ENCODE measurements at places on chromosomes 12 and 14.

DNA sequence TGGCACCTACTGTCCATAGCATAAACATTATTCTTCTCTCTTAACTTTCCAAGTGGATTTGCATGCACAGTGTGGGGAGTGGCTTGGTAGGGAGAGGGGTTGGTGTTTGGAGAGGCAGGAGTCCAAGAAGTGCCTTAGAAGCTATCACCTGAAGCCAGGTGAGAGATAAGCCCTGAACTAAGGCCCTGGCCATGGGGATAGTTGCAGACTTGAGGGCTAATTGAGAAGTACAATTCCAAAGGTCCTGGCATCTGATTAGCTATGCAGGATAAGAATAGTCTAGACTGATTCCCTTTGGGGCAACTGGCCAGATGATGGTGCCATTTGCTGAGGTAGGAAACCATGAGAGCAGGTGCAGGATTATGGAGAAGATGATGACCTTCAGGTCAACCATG lies 2.0 kb upstream of the PCK2 start:
- no peak for DNase-seq

GRCh38 chr12:122646517-122647217 lies 56.5 kb downstream of the HCAR2 start:
- peak; percentile 1 for DNase-seq

DNA sequence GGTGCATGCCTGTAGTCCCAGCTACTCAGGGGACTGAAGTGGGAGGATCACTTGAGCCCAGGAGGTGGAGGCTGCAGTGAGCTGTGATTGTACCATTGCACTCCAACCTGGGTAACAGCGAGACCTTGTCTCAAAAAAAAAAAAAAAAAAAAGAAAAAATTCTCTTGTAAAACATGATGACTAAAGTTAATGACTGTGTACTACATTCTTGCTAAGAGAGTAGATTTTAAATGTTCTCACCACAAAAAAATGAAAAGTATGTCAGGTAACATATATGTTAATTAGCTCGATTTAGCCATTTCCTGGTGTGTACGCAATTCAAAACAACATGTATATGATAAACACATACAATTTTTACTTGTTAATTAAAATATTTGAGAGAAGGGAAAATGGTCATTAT lies 480.7 kb upstream of the RGS6 start:
- DNase-seq: no peak

DNA sequence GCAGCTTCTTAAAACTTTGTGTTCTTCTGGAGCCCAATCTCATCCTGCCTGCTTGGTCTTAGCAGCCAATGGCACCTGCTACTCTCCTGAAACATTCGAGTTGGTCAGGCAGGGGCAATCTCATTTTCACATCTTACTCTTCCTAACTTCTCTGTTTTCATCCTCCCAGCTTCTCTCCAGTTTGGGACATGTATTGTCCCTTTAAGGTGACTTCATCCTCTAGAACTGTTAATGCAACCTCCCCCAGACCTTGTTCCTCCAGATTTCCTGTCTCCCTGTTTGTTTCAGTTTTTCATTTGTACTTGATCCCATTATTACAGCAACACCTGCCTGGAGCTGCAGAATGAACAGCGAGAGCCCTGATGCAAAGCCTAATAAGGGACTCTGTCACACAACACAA lies 31.3 kb downstream of the SERPINA11 start:
- DNase-seq: no peak

- no peak for DNase-seq
Measured at GRCh38 chr12:81222846-81223592, 145.1 kb downstream of the ACSS3 start.

DNA sequence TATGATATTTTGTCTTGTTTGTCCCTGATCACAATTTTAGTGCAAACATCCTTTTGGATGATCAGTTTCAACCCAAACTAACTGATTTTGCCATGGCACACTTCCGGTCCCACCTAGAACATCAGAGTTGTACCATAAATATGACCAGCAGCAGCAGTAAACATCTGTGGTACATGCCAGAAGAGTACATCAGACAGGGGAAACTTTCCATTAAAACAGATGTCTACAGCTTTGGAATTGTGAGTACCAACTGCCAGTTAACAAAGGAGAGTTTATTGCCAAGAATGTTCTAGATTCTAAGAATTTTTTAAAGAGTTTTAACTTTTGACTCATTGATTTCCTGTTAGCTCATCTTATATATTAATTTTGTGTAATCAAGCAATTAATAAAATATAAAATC lies 55.4 kb downstream of the IRAK3 start:
- DNase-seq: no peak

DNA sequence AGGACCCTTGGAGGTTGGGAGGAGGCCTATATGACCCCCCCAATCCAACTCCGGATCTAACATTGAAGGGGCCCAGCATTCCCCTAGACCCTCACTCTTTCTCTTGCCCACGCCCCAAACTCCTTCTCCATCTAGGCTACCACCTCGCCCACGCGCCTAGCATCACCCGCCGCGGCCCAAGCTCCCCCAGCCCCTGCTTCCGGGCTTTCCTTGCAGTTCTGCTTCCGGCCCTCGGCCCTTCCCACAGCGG lies 445 bp downstream of the CERS5 start:
- peak; percentile 49 for DNase-seq

DNA sequence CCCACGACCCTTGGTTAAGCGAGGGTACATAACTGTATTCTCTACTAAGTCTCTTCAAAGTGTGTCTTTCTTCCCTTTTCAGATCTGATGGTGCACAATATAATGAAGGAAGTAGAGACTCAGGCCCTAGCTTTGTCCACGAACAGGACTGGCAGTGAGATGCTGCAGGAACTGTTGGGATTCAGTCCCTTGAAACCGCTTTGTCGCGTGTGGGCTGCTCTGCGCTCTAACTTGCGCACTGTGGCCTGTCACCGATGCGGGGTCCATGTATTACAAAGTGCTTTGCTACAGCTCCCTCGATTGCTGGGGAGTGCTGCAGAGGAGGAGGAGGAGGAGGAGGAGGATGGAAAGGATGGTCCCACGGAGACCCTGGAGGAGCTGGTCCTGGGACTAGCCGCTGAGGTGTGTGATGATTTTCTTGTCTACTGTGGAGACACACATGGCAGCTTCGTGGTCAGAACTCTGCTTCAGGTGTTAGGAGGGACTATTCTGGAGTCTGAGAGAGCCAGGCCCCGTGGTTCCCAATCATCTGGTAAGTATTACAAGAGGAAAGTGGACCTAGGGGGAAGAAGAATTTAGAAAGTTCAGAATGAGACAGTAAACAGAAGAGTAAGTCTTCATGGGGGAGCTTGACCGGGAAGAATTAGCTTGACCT lies 803 bp downstream of the NOP9 start:
- DNase-seq: no peak

DNA sequence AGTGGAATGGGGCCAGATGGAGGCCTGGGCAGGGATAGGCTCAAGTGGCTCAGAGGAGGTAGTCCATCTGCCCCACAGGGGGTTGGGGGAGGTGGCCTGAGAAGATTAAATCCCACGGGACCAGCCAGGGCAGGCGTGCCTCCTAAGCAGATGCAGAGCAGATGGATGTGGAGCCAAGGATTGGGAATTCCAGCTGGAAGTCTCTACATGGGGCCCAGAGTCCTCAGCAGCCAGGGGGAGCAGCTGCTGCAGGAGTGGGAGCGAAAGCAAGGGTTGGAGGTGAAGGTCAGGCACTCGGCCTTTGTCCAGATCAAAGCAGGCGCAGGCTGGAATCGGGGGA lies 42.4 kb upstream of the VRK1 start:
- no peak for DNase-seq

DNA sequence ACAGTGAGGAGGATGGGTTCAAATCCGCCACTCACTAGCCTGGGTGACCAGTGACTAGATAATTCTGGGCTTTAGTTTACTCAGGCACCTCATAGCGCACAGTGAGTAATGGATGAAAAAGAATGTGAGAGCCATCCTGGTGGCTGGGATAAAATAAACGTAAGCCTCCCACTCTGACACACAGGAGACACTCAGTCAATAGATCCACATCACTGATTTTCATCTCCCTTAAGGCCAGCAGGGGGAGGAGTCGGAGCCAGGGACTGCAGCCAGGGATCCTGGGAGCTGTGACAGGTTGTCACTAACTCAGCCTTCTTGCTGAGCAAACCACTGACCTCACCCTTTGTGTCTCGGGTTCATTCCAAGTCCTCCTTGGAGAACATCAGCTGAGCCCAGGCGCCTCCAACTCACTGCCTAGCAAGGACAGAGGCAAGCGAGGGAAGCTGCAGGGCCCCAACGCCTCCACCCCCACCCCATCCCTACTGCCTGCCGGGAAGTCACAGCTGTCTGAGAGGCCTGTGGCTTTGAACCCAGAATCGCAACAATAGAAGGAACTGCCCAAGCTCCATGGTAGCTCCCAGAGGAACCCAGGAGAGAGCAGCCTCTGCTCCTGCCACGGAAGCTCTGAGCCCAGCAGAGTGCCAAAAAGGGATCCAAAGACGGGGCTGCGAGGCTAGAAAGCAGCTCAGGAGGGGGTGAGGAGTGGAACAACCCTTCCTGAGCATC lies 30.7 kb downstream of the PXN start:
- DNase-seq: peak; percentile 57

- no peak for DNase-seq
Measured at GRCh38 chr12:58557171-58557570, 363.1 kb downstream of the LRIG3 start.

DNA sequence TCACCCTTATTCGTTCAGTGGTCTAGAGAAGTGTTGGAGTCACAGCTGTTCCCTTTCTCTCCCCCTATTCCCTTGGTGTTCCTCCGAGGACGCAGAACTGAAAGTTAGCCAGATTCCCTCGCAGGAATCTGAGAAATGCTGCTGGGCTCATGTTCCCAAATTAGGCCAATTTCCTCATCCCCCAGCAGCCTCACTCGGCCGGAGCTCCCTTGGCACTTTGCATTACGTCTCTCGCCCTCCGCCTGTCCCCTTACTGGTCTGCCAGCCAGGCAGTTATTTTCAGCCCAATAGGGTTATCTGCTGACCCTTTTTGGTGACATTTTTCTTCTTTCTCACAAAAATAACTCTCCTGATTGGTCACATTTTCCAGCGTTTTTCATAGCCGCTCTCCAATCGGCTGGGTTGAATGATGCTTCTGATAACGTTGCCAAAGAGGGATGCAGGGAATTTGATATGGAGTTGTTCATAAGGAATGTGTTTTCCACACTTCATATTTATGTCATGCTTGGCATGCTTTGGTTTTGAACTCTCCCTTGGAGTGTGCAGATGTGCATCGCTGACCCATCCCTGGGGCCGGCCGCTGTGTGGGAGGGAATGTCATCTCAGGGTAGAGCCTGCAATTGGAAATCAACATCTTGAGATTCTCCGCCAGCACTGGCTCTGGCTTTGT lies 9.9 kb downstream of the IFT43 start:
- no peak for DNase-seq

DNA sequence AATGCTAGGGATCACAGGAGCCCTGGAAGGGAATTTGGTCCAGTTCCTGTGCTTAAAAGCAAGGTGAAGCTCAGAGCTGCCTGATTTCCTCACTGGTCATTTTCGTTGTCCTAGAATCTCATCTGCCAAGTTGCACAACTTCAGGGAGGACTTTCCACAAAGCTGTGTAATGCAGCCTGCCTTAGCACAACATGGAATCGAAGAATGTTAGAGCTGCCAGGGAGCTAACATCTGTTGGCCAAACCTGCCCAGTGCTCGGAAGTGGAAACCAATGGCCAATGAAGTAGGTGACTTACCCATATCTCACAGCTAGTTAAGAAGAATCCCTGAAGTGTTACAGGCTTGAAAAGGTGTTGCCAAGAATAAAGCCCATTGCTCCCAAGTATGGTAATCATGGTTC lies 79.9 kb upstream of the SSTR1 start:
- no peak for DNase-seq

GRCh38 chr12:96314723-96315122 lies 85.5 kb downstream of the CDK17 start:
- DNase-seq: no peak

DNA sequence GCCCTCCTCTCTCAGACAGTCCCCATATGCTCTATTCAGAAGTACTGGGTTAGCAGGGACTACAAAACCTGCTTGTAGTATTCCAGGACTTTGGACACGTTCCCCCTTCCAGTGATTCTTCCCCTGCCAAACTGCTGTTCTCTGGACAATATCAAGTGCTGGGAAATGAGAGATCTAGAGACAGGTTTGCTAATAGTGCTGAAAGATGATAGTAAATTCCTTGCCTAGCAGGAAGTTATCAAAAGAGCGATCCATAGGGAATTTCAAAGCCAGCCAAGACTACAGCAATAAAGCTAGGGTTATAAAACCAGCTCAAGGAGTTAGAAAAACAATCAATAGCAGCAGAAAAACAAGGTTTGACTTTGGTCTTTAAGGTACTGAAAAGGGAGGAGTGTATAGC lies 15.2 kb downstream of the SLC7A8 start:
- DNase-seq: no peak

DNA sequence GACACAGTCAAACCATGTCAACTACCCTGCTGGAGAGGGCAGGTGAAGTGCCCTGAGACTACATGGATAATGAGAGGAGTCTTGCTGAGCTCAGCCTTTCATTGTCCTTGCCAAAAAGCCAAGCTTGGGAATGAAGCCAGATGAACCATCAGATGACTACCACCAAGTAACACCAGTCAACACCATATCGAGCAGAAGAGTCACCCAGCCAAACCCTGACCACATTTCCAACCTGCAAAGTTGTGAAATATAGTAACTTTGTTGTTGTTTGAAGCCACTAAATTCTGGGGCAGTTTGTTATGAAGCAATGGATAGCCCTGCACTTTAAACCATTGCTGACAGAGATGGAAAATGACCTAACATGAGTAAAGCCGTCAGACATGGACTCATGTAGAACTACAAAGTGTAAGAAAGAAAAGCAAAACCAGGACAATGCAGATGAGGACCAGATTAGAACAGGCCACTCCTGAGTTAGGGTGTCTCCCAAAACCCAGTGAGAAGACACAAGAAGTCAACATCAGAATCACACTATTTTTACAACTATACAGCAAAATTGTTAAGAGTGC lies 12.5 kb upstream of the CRADD start:
- no peak for DNase-seq

Data from hypothalamus (tissue), 51 donors.